Activated CD4-positive, CD25-positive, alpha-beta regulatory T cell treated with anti-CD3 and anti-CD28 coated beads, Interleukin-2, amount 50 U/mL, for 72 hours (primary cell): ENCODE measurements at places on chromosomes 7 and 10.

- no peak for DNase-seq
These were observed 33.6 kb downstream of the ST7 start for GRCh38 chr7:116986611-116987565.

DNA sequence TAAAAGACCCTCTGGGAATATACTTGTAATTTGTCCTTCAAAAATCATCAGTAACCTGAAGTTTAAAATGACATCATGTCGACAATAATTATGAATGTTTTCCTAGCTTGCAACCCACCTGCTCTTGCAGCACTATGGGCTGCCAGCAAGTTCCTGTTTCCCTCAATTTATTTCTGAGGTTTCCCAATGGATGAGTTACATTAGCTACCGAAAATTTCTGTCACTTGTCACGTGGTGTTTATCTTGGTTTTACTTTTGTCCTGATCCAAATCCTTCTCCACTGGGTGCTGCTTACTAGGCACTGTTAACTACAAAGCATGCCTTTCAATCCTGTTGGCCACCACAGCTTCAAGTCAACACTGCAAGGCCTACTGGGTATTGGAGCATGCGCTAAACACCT, 31.5 kb downstream of the GIMAP8 start:
- DNase-seq = no peak

GRCh38 chr10:116170815-116171250, 102.2 kb downstream of the GFRA1 start:
- DNase-seq = no peak

DNA sequence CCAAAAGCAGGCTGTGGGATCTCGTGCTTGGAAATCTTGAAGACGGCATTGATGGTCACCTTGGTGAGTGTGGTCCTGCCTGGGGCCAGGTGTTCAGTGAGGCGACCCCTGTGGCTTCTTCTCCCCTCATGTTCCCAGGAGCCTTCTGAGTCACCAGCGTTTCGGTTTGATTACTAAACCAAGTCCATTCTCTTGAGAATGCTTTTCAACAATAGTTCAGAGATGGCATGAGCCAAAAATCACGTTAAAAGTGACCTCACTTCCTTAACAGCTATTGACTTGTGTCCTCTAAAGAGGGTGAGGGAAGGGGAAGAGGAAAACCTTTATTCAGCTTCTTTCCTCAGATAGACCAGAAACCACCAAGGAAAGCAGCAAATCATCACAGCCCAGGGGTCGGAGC, 315.2 kb downstream of the GATA3 start:
- DNase-seq = no peak

- no peak for DNase-seq
These were observed 257.2 kb downstream of the GRID1 start for GRCh38 chr10:86109421-86109820.

DNA sequence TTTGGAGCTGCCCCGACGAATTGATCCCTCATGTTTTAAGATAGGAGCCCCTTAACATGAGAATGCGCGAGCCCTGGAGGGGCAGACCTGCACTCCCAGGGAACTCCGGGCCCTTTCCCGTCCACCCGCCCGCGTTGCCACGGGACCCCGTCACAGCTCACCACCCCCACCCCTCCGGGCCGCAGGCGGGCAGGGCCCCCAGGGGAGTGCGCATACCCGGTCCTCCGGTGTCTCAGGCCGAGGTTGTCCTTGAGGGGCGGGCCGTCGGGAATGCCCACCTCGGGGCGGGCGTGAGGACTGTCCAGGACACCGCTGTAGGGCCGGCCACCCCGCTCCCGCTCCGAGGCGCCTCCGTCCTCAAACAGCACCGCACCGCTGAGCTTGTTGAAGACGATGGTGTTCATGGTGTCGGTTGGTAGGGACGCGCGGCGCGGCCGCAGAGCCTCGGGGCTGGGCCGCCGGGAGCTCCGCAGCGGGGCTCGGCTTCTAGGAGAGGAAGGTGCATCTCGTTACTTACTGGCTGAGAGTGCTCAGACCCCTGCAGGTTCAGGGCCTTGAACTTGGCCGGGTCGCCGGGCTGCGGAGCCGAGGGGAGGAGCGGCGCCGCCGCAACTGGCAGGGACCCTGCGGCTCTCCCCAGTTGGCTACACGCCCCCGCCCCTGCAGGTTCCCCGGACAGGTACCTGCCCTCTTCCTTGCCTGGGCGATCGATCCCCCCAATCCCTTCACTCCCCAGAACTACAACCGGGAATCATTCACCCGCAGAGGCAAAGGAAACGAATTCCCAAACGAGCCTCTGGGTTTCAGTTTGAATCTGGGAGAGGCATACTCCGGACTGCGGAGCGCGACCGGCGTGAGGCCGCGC, 2.4 kb downstream of the MKX start:
- DNase-seq = peak; percentile 48

DNA sequence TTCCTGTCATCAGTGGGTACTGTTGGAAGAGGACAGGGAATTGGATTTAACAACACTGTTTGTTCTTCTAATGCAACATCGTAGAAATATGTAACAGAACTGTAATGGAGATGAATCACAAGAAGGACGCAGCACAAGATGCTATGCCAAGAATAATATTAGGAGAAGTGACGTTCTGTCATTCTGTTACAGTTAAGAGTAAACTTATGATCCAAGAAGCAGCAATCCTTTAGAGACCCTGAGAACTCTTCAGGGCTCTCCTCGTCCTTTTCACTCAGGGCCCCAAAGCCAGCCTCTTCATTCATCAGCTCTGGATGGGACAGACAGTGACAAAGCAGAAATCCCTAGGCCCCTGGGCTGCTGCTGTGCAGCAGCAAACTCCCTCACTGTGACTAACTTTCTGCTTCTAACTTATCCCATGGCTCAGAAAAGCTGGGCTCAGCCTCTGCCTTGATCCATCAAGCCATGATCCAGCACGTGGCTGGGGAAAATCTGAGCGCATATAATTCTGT, 8.7 kb upstream of the IL6 start:
- no peak for DNase-seq

DNA sequence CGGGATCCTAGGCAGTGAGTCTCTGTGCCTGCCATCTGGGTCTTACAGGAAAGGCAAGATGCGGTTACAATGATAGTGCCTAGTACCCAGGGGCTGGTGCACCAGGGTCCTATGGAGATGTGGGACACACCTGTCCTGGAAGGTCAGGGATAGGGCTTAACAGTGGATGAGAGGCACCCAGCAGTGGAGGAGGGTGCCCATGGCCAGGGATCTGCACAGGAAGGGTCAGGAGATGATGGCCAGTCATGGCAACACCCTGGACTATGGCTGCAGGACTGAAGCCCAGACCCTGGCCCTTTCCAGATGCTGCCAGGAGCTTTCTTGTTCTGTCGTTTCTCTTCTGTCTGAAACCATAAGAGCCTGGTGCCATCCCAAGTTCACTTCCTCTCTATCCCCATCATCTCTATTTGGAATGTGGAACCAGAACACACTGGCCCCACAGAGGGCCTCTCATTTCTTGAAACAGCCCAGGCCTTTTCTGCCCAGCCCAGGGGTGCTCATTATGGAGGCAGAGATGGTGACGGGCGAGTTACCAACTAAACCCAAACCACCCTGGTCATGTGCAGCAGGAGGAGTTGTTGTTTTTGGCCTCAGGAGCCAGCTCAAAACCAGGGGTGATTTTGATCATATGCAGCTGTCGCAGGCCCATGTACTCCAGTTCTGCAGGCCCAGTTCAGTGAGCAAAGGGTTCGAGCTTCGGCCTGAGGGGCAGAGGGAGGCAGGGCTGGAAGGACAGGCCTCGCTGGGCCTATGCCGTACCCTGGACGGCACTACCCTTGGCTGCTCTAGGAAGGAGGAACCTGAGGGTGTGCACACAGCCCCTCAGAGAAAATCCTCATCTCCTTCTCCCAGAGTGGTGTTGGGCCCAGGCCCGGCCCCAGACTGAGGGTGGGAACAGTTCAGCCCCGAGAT, 52.6 kb upstream of the GDF10 start:
- DNase-seq = no peak

DNA sequence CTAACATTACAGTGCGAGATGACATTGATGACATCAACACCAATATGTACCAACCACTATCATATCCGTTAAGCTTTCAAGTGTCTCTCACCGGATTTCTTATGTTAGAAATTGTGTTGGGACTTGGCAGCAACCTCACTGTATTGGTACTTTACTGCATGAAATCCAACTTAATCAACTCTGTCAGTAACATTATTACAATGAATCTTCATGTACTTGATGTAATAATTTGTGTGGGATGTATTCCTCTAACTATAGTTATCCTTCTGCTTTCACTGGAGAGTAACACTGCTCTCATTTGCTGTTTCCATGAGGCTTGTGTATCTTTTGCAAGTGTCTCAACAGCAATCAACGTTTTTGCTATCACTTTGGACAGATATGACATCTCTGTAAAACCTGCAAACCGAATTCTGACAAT, 4.3 kb downstream of the GPR22 start:
- no peak for DNase-seq

DNA sequence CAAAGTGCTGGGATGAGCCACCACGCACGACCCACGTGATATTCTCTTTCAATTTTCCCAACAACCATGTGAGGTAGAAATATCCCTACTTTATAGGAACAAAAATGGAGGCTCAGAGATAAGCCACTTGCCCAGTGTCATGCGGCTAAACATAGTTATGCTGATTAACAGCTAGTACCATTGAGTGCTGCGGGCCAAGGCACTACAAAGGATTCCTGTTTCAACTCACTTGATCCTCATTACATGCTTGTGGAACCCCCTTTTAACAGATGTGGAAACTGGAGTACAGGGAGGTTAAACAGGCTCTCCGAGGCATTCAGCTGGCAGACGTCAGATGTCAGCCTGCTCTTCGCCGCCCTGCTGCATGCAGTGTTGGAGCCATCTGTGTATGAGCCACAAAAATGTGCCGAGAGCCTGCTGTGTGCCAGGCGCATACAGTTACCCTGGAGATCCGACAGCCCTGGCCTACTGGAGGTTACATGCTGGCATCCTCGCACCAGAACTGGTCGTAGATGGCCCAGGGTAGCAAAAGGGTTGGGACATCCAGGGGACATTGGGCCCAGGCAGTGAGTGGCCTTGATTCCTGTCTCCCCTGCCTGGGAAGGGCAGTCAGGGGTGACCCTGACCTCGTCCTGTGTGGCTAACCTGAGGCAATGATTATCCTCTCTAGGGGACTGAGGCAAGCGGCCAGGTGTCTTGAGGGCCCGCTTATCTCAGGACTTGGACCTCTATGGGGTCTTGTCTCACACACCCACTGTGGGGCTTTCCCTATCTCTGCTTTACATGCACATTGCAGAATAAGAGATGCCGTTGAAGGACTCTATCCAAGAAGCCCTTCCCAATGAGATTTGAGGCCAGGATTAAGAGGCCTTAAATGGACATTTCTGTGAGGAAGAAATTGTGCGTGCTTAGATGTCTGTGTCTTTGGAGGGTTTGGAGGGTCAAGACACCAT, 18.5 kb upstream of the SRGN start:
- DNase-seq = no peak

DNA sequence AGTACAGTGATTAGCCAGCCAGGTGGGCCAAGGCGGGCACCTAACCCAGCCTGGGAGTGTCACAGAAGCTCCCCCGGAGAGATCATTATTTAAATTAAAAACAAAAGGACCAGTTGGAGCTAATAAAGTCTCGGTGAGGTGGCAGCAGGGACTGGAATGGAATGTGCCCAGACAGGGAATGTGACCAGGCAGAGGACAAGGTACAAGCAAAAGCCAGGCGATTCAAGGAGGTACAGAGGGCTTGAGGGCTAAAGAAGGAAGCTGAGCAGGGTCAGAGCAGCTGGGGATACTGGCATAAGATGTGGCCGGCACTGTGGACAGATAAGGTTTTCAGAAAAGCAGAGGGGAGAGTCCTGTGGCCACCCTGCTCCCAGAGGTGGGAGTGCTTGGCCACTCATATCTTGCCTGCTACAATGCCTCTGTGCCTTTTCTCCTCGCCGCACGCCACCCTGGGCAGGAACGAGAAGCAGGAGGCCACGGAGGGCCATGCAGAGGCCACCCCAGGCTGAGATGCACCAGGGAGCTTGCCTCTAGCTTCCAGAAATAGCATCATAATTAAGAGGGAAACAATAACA, 13.2 kb downstream of the TMEM273 start:
- DNase-seq = no peak

DNA sequence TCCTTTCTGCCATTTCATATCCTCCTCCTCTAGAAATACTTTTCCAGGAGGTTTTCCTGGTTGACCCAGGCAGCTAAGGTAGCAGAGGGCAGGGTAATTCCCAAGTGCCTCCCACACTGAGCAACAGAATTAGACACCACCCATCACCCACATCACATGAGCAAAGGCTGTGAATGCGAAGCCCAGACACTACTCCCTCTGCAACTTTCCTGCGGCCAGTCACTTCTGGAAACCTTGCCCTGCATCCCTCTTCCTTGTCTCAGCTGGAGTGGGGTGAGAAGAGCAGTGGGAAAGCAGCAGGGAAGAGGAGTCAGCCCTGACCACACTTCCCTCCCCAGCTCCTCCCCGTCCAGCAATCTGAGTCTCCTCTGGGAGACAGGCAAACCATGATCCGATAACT, 15.2 kb downstream of the TMEM176B start:
- no peak for DNase-seq

- no peak for DNase-seq
These were observed 53.7 kb downstream of the CAV1 start for GRCh38 chr7:116578526-116578925.

GRCh38 chr7:36726806-36727503, 2.7 kb upstream of the AOAH start:
- no peak for DNase-seq

GRCh38 chr10:5105626-5106025, 11.4 kb downstream of the AKR1C3 start:
- no peak for DNase-seq

- no peak for DNase-seq
These were observed 13.4 kb downstream of the NIPSNAP2 start for GRCh38 chr7:55977831-55978230.

DNA sequence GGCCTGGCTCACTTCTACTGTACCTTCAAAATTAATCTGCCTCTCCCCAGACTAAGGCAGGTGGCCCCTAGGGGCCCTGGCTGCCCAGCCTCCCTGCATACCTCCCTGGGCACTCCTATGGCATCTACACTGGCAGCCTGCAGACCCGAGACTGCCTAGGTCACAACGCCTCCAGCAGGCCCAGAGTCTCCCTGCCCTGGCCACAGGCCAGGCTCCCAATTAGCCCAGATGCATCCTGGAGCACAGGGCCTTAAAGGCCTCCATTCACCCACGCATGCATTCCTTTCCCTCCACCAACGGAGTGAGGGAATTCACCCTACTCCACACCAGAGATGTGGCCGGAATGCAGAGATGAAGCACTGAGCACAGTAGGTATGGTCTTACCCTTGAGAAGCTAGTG, 1.9 kb downstream of the CHAT start:
- peak; percentile 11 for DNase-seq

DNA sequence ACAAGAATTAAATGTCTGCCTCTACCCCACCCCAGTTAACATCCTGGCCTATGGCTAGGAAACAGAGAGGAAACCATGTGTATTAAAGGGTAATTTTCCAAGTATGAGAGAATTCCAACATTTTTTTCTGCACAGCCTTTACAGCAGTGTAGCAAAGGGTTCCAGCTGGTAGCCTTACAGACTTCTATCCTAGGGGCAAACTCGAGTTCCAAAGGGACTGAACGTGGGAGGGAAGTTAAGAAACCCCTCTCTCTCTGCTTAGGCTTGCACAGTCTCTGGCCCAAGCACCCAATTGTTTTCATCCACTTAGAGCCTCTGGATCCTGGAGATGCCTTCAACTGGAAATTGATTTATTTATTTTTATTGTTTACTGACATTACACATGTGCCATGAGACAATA, 60.3 kb downstream of the SLC16A12 start:
- no peak for DNase-seq
